ENCODE measurements at places on chromosomes 16 and 17. TPM values are rescaled to one million over a fixed set of nuclear protein-coding genes. Genes with fewer than 3 reads are reported as not detected.
A peak's percentile ranks its signal among the peaks of the same experiment; 100 is the strongest.

DNA sequence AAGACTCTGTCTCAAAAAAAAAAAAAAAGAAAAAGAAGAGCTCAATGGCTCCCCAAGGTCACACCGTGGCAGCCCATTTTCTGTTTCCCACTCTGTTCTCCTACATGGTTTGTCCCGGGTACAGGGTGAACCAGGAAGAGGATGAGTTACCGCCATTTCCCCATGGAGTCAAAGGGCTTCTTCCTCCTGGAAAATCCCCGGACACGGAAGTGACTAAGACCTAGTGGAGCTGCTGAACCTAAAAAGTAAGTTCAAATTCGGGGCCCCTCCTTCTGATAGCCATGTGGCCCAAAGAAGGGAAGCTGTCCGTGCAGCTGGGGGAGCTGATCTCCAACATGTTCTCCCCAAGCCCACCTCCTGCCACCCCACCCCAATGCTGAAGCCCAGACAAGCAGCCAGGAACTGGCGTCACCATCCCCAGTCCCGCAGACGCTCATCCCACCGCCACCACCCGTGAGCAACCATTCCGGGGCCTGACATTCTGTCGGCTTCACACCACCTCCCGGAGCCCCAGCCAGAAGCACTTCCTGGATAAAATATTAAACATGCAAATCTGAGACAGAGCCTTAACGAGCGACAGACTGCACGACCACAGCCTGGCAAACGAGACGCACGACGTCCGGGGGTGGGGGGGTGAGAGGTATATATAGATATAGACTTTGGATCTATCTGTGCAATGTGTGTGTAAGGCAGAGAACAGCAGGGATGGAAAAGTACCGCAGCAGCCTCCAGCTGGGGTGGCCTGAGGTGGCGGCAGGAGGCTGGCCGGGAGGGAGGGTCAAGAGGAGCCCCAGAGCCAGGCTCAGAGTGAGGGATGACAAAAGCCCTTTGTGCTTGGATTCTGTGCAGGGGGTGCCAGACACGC lies 17.6 kb downstream of the EPOP start:
- DNase-seq, result no peak
- H3K36me3 ChIP-seq, result no peaks in the 10 kb centered on the region
- H3K27me3 ChIP-seq, result peaks cover 30% of the 10 kb centered on the region
- no peak overlapping the region for H3K4me3 ChIP-seq

ZNF75A gene
- 31.5 TPM for total RNA-seq

GRCh38 chr16:3732171-3732570 lies 14.8 kb upstream of the TRAP1 start:
- peaks cover 85% of the 10 kb centered on the region for H3K36me3 ChIP-seq
- no peaks in the 10 kb centered on the region for H3K27me3 ChIP-seq
- H3K4me3 ChIP-seq, result no peak overlapping the region
- no peak for DNase-seq

DNA sequence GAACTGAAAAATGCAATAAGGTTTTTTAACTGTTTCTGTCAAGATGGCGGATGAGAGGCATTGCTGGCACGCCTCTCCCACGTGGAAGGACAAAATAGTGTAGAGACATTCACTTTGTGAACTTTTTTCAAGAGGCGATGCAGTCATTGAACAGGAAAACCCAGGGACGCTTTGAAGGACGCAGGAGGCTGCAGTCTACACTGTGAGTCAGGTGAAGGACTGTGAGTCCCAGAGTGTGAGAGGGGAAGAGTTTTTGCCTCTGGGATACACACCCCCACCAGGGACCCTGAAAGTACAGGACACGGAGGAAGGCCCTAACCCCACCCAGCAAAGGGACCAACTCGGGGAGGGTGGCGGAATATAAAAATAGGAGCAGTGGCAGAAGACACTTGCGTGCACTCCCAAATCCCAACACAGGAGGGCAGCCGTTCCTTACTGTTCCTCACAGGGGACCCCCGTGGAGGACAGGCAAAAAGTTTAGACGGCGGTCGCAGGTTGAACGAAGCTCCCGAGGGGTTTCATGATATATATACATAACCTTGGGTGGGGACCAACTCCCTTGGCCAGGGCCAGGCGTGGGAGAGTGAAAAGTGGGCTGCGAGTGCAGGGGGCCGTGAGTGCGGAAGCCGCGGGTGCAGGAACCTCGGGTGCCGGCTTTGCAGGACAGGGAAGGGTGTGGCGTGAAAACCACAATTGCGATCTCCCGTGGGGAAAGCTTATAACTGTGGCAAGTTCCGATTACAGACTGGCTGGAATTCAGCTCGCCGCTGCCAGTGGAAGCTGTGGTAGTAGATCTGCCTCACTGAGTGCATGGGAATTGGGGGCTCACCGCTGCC lies 82.0 kb upstream of the ALOX12 start:
- H3K27ac ChIP-seq, result no peak overlapping the region
- H3K27me3 ChIP-seq, result peaks cover 55% of the 10 kb centered on the region
- peak overlapping the region; percentile 46 for H3K4me3 ChIP-seq
- peaks cover 2% of the 10 kb centered on the region for H3K36me3 ChIP-seq
- H3K4me1 ChIP-seq, result peaks cover 4% of the 10 kb centered on the region

DNA sequence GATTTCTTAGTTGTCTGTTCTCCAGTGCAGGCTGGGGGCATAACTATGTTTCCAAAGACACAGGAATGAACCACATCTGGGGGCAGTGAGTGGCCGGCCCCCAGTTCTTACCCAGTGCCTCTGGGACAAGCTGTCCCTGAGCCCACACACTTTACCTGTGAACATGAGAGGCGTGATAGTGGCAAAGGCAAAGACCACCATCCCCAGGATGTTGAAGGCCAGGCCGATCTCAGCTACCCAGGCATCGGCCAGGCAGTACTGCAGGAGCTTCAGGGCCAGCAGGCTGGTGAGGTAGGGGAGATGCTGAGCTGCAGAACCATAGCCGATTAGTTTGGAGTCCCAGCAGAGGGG lies 1.6 kb downstream of the SLC46A1 start:
- H3K27me3 ChIP-seq, result peaks cover 36% of the 10 kb centered on the region
- DNase-seq, result no peak
- no peaks in the 10 kb centered on the region for H3K36me3 ChIP-seq

GRCh38 chr17:72683506-72684404 lies 408.7 kb downstream of the SLC39A11 start:
- no peak for DNase-seq
- no peak overlapping the region for H3K4me3 ChIP-seq
- no peak overlapping the region for H3K27ac ChIP-seq
- no peaks in the 10 kb centered on the region for H3K27me3 ChIP-seq

CAVIN1 gene
- 24.6 TPM for total RNA-seq

MT3 gene
- total RNA-seq, result 0.71 TPM

KRTAP4-5 gene
- not detected for total RNA-seq

GRCh38 chr16:11957591-11958395 lies 7.2 kb upstream of the TNFRSF17 start:
- no peaks in the 10 kb centered on the region for H3K4me1 ChIP-seq
- H3K36me3 ChIP-seq, result no peaks in the 10 kb centered on the region
- no peak for DNase-seq

- peaks cover 2% of the 10 kb centered on the region for H3K4me1 ChIP-seq
- no peak overlapping the region for H3K4me3 ChIP-seq
- H3K36me3 ChIP-seq, result peaks cover 6% of the 10 kb centered on the region
- no peaks in the 10 kb centered on the region for H3K27me3 ChIP-seq
- DNase-seq, result no peak
These were observed 45.8 kb upstream of the LGALS9 start for GRCh38 chr17:27585153-27585681.

Data from WTC11 (cell line).